Stimulated activated CD4-positive, alpha-beta T cell treated with anti-CD3 and anti-CD28 coated beads, TNF-alpha, amount 100 ng/mL, for 4 hours (primary cell): ENCODE measurements at places on chromosomes 2 and 18.

DNA sequence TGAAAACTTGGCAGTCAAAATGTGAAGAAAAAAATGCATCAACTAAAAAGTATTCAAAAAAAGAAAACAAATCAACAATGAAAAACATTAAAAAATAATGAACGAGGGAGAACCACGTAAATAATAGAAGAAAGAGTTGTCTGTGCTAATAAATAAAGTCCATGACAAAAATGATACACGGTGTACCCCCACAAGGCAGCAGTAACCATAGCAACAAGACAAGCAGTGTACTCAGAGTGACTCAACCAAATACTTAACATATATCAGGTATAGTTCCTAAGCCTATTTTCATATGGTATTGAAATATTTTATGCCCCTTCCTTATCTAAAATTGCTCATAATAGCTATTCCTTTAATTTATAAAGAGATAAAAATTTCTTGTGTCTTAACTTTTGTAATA, 162.3 kb upstream of the TMEM200C start:
- DNase-seq = no peak

DNA sequence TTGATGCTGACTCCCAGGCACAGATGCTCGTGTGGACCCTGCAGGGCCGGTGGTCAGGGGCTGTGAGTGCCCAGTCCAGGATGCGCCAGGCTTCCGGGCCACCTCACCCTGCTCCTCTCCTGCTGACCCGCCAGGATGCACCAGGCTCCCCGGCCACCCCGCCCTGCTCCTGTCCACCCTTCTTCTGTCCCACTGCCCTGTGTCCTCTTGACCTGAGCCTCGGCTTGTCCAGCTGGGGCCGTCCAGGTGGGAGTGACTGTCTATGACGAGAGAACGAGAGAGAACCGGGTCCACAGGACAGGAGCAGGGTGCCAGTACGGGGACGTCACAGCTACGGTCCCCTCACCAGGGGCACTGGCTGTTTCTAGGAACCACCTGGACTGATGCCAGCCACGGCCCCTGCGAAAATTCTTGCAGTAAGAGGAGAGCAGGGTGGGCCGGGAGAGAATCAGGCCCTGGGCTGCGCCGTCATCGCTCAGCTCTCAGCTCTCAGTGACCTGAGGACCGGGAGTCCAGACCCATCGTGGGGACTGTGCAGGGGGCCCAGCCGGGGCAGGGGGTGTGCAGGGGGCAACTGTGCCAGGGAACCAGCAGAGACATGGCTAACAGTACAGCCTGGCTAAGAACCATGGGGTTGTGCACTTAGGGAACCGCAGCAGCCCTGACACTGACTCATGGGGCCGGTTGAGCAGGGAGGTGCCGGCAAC, 12.9 kb upstream of the NFATC1 start:
- no peak for DNase-seq

DNA sequence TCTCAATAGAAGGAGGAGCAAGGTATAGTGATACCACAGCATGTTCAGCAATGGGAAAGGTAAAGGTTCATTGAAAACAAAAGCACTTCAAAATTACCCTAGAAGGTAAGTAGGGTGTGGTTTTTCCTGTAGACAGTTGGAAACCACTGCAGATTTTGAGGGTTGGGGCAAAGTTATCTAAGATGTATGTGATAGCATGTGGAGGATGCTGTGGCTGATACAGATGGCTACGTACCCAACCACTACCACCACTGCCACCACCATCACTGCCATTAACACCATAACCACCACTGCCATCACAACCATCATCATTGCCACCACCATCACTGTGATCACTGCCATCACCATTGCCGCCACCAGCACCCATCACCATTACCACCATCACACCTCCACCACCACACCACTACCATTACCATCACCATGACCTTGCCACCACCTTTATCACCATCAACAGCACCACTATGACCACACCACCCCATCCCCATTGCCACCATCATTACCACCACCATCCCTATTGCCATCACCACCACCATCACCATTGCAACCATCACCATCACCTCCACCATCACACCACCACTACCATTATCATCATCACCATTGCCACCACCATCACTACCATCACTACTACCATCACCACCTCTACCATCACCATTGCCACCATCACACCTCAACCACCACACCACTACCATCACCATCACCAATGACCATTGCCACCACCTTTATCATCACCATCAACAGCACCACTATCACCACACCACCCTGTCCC, 3.7 kb downstream of the TMSB10 start:
- no peak for DNase-seq

DNA sequence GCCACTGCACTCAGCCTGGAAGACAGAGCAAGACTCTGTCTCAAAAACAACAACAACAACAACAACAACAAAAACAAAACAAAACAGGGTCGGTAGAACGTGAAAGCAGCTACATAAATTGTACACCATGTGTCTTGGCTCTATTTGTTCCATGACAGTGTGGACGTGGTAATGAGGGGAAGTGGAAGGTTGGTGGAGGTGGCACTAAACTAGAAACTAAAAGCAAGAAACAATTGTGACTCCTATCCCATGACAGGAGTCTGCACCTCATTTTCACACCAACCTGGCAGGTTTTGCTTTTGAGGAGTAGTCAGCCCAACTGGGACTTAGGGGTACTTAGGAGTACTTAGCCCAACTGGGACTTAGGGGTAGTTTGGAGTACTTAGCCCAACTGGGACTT, 62.5 kb upstream of the MRPS9 start:
- no peak for DNase-seq

- no peak for DNase-seq
Measured at GRCh38 chr2:147424766-147425165, 420.1 kb upstream of the ACVR2A start.

- DNase-seq = no peak
Measured at GRCh38 chr2:240227538-240228428, 87.3 kb upstream of the OTOS start.

DNA sequence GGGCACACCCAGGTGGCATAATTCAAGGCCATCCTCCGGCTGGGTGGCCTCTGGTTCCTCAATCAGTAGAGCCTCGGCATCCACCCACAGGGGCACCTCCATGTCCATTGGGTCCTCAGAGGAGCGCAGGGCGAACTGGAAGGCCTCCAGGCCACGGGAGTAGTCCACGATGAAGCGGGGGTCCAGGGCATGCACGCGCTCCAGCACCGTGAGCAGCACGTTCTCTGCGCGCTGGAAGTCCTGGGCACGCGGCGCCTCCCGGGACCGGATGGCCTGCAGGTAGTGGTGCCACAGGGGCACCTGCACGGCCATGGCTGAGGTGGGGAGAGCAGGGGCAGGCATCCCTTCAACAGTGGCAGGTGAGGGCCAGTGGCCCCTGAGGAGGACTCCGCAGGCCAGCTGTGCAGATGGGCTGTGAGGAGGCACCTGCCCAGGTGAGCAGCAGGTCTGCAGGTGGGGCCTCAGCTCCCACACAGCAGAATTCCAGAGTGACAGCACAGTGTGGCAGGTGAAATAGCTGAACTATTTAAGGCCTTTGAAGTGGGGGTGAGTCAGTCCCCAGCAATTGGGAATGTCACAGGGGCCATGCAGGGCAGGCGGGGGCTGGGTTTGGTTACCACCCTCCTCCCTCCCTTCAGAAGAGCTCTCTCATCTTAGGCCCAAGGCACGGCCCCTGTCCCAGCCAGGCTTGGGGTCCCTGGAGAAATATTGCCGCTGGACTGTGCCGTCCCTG, at the start of gene MAB21L4:
TSS of gene MAB21L4 (minus strand) at position 501 of the 733 bp plus-strand sequence. CDS start at position 342, 159 bp downstream.
- DNase-seq = no peak
